DMS53 (cell line): ENCODE measurements at places on chromosomes 13 and 19.

DNA sequence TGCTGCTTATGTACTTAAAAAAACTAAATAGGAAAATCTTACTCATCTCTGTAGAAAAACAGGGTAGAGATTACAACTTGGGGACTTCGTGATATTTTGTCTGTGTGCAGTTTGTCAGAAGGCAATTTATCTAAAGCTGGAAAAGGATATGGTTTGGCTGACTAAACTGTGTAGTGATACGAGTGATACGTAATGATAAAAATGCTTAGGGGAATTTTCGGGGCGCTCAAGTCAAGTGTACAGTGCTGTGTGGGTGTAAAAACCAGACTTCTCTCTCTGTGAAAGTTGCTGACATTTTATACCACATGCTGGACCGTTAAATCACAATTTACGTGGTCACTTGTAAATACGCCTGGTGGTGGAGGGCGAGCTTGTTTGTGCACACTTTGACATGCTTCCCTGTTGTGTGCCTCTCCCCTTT is 221.7 kb downstream of the KCNRG start:
- DNase-seq = no peak

GRCh38 chr19:28026636-28027035 is 1186.3 kb downstream of the UQCRFS1 start:
- DNase-seq = no peak

DNA sequence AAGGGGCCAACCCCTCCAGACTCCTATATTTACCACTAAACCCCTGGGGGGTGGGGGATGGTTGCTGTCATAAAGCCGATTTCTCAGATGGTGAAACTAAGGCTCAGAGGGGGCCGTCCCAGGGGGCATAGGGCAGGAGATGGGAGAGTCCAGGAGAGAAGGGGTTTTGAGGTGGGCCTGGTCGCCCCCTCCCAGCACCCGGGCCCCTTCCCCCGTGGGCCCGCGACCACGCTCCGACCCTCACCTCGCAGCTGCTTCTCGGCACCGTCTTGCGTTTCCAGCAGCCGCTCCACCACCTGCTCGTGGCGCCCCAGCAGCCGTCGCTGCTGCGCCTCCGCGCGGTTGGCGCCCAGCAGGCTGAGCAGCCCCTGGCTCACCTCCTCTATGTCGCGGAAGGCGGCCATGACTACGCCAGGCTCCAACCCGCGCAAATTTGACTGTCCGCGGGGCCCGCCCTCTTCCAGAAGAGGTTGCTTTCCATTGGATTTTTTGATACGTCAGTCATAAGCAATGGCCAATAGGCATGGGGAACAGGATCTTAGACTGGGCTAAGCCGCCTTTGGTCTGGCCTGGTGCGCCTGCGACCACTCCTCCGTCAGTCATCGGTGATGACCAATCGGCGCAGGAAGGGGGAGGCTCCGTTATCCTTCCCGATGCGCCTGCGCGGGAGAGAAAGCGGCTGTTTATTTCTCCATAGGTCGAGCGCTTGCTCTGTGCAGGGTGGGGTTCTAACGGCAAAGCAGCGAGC is at the start of gene SPC24:
Gene SPC24, minus strand, starts transcription at position 410 of the 748 bp plus-strand sequence. Its CDS starts 6 bp downstream, at position 404.
- peak; percentile 98 for DNase-seq

GRCh38 chr19:31502536-31503170 is 153.4 kb upstream of the TSHZ3 start:
- no peak for DNase-seq

DNA sequence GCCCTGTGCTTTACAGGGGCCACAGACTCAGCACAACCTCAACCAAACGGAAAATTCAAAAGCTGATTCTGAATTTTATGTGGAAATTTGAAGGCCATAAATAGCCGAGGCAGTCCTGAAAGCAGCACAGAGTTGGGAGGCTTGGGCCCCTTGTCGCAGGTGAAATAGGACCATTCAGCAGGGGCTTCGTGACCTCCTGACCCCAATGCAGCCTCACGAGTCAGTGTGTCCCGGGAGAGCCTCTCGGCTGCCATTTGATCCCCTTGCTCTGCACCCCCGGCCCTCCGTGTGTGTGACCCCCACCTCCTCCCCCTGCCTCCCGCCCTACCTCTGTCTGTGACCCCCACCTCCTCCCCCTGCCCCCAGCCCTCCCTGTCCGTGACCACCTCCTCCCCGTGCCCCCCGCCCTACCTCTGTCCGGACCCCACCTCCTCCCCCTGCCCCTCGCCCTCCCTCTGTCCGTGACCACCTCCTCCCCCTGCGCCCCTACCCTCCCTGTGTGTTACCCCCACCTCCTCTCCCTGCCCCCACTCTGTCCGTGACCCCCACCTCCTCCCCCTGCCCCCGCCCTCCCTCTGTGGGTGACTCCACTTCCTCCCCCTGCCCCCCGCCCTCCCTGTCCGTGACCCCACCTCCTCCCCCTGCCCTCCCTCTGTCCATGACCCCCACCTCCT is 41.7 kb upstream of the TFDP1 start:
- no peak for DNase-seq

GRCh38 chr19:12788682-12789097 is 2.6 kb upstream of the JUNB start:
- DNase-seq = peak; percentile 67

DNA sequence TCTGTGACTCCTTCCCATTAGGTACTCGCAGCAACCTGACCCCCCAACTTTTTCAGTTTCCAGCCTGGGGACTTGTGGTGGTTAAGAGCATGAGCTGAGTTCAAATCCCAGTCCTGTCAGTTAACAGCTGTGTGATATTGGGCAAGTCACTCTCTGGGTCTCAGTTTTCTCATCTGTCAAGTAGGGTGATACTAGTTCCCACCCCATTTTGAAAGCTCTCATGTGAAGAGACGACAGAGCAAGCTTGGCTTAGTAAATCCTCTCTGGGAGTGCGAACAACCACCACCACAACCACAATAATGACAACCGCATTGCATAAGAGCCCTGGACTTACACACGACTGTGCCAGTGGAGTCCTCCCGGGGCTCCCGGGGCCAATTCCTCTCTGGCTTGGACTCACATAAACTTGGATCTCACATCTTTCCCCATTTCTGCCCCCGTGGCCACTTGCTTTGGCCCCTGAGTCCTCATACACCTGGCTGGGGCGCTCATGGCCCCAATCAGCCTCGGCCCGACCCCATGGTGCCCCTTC is 454 bp downstream of the BLVRB start:
- peak; percentile 87 for DNase-seq
